ENCODE measurements at places on chromosomes 16 and 17. TPM values are rescaled to one million over a fixed set of nuclear protein-coding genes. Genes with fewer than 3 reads are reported as not detected.

- no peak for DNase-seq
These were observed 117.8 kb downstream of the SOCS1 start for GRCh38 chr16:11138022-11138768.

DNA sequence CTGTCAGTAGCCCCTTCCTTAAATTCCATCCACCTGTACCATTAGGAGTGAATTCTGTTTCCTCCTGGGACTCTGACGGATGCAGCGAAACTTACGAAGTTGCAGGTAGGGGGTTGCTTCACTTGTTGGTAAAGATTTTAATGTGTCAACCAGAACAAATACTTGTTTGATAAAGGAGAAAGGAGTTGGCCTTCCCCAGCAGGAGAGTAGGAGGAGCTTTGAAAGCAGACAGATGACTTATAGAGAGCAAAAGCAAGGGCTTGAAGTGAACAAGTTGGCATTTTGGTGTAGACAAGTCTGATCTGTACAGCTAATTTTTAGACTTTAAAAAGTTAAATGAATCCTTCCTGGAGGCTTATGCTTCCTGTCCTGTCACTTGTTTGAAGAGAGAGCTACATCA, 38.1 kb upstream of the PMFBP1 start:
- no peak for DNase-seq

DNA sequence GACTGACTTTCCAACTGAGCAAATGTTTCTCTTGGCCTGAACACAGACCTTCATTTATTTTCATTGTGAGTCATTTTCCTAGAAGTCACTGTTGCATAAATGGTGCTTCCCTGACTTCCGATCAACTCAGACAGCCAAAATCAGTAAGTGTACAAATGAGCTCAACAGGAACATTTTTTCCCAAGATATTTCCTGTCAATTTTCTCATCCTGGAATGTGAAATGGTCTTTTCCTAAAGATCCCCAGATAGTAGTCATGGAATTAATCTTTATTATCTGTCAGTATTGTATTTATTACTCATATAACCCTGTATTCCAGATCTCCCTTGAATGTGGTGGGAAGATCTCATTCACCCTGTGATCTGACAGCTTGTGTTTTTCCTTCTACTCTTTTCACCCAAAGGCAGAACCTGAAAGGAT, 360.3 kb upstream of the KIF2B start:
- no peak for DNase-seq

DNA sequence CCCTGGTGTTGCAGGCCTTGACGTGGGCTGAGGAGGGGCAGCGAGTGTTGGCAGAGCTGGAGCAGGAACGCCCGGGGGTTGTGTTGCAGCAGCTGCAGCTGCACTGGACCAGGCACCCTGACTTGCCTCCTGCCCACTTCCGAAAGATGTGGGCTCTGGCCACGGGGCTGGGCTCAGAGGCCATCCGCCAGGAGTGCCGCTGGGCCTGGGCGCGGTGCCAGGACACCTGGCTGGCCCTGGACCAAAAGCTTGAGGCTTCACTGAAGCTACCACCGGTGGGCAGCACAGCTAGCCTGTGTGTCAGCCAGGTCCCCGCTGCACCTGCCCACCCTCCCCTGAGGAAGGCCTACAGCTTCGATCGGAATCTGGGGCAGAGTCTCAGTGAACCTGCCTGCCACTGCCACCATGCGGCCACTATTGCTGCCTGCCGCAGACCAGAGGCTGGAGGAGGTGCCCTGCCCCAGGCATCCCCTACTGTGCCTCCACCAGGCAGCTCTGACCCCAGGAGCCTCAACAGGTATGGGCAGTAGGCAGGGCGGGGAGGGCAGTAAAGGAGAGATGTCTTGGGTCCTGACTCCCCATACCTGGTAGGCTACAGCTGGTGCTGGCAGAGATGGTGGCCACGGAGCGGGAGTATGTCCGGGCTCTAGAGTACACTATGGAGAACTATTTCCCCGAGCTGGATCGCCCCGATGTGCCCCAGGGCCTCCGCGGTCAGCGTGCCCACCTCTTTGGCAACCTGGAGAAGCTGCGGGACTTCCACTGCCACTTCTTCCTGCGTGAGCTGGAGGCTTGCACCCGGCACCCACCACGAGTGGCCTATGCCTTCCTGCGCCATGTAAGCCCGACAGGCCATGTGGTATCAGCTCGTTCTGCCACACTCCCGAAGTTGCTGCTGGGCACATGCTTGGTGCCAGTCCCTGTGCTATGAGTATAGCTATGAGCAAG, 5.6 kb downstream of the PLEKHG4 start:
- DNase-seq = peak; percentile 34

GRCh38 chr16:8714174-8714573, 39.8 kb downstream of the ABAT start:
- DNase-seq = no peak

DNA sequence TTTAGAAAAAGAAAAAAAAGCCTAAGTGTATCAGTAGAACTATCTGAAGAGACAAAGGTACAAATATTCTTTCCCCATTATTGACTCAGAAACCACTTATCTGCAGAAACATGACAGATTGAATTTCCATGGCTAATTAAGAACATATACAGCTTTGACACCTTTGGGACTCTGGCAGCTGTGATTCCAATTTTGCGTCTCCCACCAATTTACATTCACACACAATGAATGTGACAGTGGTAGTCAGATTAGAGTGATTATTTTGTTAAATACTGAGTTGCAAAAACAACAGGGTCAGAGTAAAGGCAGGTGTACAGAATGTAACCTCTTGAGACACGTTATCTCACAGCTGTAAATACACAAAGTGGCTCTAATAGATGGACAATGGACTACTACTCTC, 5.3 kb upstream of the PPM1D start:
- DNase-seq = no peak

GRCh38 chr17:41492771-41493170, 3.1 kb upstream of the KRT36 start:
- DNase-seq = no peak

DNA sequence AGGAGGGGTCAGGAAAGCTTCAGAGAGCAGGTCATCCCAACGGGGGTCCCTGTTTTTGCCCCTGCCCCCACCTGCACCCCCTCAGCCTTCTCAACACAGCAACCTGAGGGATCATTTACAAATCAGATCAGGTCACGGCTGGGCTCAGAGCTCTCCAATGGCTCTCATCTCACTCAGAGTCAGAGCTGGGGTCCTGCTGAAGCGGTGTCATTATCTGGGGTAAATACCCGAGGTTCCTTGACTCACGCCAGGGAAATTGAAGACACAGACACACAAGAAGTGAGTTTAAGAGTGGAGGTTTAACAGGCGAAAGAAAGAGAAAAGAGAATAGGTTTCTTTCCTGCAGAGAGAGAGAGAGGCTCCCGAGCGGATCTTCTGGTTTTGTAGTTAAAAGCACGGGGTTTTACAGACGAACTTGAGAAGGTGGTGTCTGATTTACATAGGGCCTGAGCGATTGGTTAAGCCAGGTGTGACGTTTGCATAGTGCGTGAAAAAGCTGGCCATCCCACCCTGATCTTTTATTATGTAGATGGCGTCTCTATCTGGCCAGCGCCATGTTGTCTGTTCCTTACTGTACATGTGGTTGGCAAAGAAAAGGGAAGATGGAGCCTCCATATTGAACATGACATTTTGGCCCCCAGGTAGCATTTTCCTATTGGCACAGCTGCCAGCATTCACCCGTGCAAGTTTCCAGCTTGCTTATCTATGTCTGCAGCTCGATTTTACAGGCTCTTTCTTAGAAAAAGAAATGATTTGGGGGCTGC, 51.4 kb downstream of the WSB1 start:
- DNase-seq = no peak

GRCh38 chr17:39929646-39930407, 2.3 kb downstream of the LRRC3C start:
- DNase-seq = no peak

DNA sequence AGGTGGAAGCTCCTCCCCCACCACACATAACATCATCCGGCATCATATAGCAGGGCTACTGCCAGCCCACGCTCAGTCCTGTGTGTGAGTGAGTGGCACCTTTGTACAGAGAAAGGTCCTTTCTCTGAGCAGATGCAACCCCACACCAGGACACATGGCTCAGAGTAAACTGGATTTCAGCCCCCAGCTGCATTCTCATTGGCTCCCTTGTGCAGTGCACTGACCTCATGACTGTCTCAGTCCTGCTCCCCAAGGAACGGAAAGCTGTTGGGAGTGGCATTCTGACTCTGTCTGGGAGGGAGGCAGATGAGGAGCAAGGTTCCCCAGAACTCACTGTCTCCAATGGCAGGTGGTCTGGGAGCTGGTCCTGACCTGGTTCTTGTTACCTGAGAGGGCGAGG, 244.1 kb downstream of the PHKB start:
- DNase-seq = no peak

- no peak for DNase-seq
These were observed 55.6 kb upstream of the ALOX12 start for GRCh38 chr17:6940186-6940649.

- no peak for DNase-seq
These were observed 73.5 kb downstream of the FOXL1 start for GRCh38 chr16:86651823-86652222.

DNA sequence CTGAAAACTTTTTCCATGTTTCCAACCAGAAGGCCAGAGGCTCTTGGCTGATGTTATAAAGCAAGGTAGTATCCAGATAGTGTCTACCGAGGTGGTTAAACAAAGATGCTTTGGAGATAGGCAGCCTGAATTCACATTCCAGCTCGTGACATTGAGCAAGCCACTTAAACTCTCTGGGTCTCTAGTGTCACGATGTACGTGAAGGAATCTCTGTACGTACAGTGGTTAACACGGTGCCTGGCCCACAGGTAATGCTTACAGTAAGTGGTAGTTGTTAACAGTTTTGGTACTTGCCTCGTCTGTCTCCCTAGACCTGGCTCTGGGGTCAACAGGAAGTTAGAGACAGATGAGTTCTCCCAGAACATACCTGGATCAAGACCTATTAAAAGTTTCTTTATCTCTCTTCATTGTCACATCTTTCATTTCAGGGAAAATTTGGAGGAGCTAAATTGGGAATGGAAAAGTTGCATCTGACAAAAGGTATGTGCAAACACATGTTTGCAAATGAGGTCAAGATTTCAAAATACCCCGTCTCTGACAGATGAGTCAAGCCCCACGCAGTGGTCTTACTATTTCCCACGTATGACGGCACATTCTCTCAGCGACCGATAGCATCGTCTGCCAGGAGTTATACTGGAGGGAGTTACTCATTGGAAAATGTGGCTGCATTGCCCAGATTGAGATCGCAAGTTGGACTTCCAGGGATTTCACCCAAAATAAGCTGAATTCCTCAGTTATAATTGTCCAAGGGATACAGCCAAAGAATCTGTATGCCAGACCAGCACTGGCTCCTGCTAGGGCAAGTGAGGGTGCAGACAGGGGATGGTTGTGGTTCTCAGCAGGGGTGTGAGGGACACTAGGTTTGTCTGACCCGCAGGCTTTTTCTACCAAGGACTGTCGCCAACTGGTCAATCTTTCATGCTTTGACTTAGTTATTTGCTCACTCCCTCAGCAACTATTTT, 18.9 kb upstream of the MYH10 start:
- no peak for DNase-seq

Gene IL21R
- 0.38 TPM for total RNA-seq

Gene ELMO3
- total RNA-seq = 0.58 TPM

Gene GJC1
- 22.8 TPM for total RNA-seq

Gene OR2C1
- total RNA-seq = not detected

Gene CDH5
- total RNA-seq = 58.2 TPM

Gene SLX1B
- 14.4 TPM for total RNA-seq

Gene CCDC57
- total RNA-seq = 17.6 TPM

Gene KCNJ2
- total RNA-seq = 28.8 TPM

Gene UNK
- total RNA-seq = 15.0 TPM
